ENCODE measurements at places on chromosomes 2 and 18. TPM values are rescaled to one million over a fixed set of nuclear protein-coding genes. Genes with fewer than 3 reads are reported as not detected.

Gene SNRPD1
- 38.0 TPM for total RNA-seq

Gene DSC3
- 0.22 TPM for total RNA-seq

Gene ACKR3
- 74.1 TPM for total RNA-seq

Gene PPIL3
- total RNA-seq: 19.8 TPM

Gene CHRNA1
- total RNA-seq: 0.22 TPM

Gene POTEJ
- total RNA-seq: not detected

Gene NTSR2
- total RNA-seq: not detected

Gene SIGLEC15
- total RNA-seq: 0.32 TPM

Gene SATB2
- total RNA-seq: 8.3 TPM

Gene SERPINB13
- not detected for total RNA-seq

Gene ACMSD
- not detected for total RNA-seq
